Tibial artery (tissue), 4 donors: ENCODE measurements at places on chromosomes 13 and 19.

- no peak overlapping the region for H3K4me3 ChIP-seq
- DNase-seq, result no peak
- H3K27me3 ChIP-seq, result no peaks in the 10 kb centered on the region
- H3K27ac ChIP-seq, result no peak overlapping the region
- no peaks in the 10 kb centered on the region for H3K36me3 ChIP-seq
These were observed 607.4 kb downstream of the EFNB2 start for GRCh38 chr13:105928048-105928447.

- no peaks in the 10 kb centered on the region for H3K36me3 ChIP-seq
- no peak overlapping the region for H3K27ac ChIP-seq
- no peak overlapping the region for H3K4me3 ChIP-seq
- DNase-seq, result no peak
- peaks cover 80% of the 10 kb centered on the region for H3K27me3 ChIP-seq
These were observed 8.9 kb downstream of the RTBDN start for GRCh38 chr19:12825254-12826131.

DNA sequence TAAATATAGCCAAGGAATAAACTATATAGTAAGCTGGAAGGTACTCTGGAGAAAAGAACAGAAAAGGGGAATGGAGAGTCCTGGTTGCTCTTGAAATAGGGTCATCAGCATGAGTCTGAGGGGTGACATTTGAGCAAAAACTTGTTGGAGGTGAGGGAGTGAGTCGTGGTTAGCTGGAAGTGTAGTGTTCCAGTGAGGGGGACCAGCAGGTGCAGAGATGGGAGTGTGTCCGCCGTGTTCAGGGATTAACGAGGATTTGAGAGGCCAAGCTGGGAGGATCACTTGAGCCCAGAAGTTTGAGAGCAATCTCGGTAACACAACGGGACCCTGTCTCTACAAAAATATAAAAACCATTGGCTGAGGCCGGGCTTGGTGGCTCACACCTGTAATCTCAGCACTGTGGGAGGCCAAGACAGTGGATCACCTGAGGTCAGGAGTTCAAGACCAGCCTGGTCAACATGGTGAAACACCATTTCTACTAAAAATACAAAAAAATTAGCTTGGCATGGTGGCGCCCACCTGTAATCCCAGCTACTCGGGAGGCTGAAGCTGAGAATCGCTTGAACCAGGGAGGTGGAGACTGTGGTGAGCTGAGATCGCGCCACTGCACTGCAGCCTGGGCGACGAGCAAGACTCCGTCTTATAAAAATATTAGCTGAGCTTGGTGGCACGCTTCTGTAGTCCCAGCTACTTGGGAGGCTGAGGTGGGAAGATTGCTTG, 1.1 kb downstream of the SUPT5H start:
- no peak for DNase-seq
- H3K4me1 ChIP-seq, result peaks cover 53% of the 10 kb centered on the region
- H3K27me3 ChIP-seq, result no peaks in the 10 kb centered on the region
- H3K27ac ChIP-seq, result peak overlapping the region; percentile 86
- H3K4me3 ChIP-seq, result peak overlapping the region; percentile 67

- H3K36me3 ChIP-seq, result no peaks in the 10 kb centered on the region
- H3K27ac ChIP-seq, result no peak overlapping the region
- H3K27me3 ChIP-seq, result no peaks in the 10 kb centered on the region
- peaks cover 26% of the 10 kb centered on the region for H3K4me1 ChIP-seq
- H3K4me3 ChIP-seq, result no peak overlapping the region
These were observed 10.6 kb upstream of the SOX1 start for GRCh38 chr13:112056284-112056727.

DNA sequence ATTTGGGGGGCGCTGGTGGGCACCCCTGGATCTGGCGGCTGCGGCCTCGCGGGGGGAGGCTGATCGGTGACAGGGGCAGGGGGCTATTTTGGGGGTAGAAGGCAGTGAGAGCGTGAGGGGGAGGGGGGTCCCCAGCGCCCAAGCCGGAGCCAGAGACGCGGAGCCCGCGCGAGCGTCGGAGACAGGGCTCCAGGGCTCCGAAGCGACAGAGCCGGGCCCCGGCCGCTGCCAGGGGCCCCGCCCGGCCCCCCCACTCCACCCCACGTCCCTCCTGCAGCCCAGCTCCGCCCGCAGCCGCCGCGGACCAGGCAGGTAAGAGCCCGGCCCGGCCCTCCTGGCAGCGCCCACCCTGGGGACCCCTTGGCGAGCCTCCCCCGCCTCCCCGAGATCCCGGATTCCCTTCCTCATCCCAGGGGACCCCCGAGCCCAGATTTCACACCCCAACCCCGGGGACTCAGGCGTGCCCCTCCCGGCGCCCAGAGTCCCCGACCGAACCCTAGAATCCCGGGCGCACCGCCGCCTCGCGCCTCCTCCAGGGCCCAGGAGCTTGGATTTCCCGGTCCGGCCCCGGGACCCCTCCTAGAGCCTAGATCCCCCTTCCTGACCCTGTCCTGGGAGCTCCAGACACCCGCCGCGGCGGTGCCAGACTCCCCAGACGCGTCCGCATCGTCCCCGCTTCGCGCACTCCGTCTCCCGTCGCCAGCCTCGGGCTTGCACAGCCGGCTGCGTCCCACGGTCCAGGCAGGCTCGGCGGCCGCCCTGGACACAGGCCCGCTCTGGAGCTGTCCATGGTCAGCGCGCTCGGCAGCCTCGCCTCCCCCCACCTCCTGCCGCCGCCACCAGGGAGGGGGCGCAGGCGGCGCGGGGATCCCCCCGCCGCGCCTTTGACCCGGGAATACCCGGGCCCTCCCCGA, at the start of gene PPFIA3:
Gene PPFIA3, plus strand, starts transcription at position 134 of the 914 bp plus-strand sequence. CDS start 8,330 bp downstream, outside the sequence.
- peak within 1 kb of the TSS; percentile 57 for H3K4me3 ChIP-seq
- H3K27ac ChIP-seq, result peak within 1 kb of the TSS; percentile 92
- H3K27me3 ChIP-seq, result no peaks in the 10 kb centered on the region
- peak; percentile 57 for DNase-seq
- H3K4me1 ChIP-seq, result peaks cover 23% of the 10 kb centered on the region

GRCh38 chr13:75469047-75469446, 12.9 kb downstream of the TBC1D4 start:
- H3K27me3 ChIP-seq, result no peaks in the 10 kb centered on the region
- no peak overlapping the region for H3K27ac ChIP-seq
- no peak for DNase-seq

- H3K4me1 ChIP-seq, result peaks cover 40% of the 10 kb centered on the region
- H3K27me3 ChIP-seq, result no peaks in the 10 kb centered on the region
- no peak for DNase-seq
- no peak overlapping the region for H3K27ac ChIP-seq
- no peak overlapping the region for H3K4me3 ChIP-seq
These were observed 64.3 kb downstream of the TBC1D4 start for GRCh38 chr13:75417656-75418055.

GRCh38 chr13:96403651-96404050, 313.7 kb downstream of the HS6ST3 start:
- no peak overlapping the region for H3K27ac ChIP-seq
- H3K4me3 ChIP-seq, result no peak overlapping the region
- H3K27me3 ChIP-seq, result no peaks in the 10 kb centered on the region
- H3K36me3 ChIP-seq, result no peaks in the 10 kb centered on the region
